Frontal cortex (tissue), 4 donors: ENCODE measurements at places on chromosomes 5 and 9.

GRCh38 chr9:120152295-120152694 is 427.7 kb downstream of the CDK5RAP2 start:
- DNase-seq: no peak

GRCh38 chr5:76384705-76385104 is 18.4 kb upstream of the IQGAP2 start:
- no peak for DNase-seq

- DNase-seq: no peak
Observed at GRCh38 chr9:83512621-83513020, 25.6 kb downstream of the FRMD3 start.

GRCh38 chr5:149614034-149614907 is 33.0 kb downstream of the ARHGEF37 start:
- no peak for DNase-seq

- DNase-seq: no peak
Observed at GRCh38 chr9:134858051-134858841, 22.4 kb upstream of the FCN2 start.

DNA sequence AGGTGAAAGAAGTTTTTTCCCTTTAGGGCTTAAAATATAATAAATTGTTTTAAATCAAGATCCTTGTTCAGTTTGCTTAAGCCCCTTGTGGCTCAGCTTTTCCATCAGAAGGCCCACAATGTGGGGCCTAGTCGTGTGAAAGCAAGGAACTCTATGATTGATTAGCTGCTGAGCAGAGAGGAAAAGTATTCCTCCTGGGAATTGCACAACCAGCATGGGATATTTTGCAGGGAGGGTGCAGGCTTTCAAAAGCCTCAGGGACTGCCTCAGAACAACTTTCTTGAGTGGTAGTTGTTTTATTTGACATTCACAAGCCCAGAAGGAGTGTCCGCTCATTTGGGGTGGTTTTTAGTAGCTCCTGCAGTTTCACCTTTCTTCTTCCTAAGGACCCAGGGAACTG is 19.8 kb downstream of the TTC23L start:
- DNase-seq: no peak

GRCh38 chr5:160023007-160023907 is 14.3 kb downstream of the TTC1 start:
- DNase-seq: no peak

DNA sequence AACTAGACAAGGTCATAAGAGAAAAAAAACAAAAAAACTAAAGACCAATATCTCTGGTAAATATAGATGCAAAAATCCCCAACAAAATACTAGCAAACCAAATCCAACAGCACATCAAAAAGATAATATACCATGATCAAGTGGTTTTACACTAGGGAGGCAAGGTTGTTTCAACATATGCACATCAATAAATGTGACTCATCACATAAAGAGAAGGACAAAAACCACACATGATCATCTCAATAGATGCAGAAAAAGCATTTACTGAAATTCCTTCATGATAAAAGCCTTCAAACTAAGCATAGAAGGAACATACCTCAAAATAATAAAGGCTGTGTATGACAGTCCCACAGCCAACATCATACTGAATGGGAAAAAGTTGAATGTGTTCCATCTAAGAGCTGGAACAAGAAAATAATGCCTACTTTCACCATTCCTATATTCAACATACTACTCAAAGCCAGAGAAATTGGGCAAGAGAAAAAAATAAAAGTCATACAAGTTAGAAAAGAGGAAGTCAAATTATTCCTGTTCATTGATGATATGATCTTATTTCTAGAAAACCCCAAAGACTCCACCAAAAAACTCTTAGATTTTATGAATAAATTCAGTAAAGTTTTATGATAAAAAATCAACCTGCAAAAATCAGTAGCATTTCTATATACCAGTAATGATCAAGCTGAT is 72.2 kb upstream of the FAM169A start:
- no peak for DNase-seq

DNA sequence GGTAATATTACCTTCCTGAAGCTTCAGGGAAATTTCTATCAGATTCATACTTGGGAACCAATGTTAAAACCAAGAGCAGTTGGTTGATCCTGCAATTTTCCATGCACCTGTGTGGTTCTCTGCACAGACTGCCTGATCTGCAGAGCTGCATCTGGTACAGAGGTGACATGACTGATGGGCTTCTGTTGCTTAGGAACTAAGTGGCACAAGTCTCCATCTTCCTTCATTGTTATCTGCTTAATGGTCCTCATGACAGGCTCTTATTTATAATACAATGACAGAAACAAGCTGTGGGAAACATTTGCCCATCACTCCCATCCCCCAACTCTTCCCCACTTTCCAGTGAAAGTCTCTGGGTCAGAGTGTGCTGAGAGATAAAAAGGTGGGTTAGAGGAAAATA is 799.1 kb downstream of the TAF11L14 start:
- no peak for DNase-seq

- DNase-seq: no peak
Observed at GRCh38 chr9:11595756-11596155, 983.0 kb upstream of the PTPRD start.

DNA sequence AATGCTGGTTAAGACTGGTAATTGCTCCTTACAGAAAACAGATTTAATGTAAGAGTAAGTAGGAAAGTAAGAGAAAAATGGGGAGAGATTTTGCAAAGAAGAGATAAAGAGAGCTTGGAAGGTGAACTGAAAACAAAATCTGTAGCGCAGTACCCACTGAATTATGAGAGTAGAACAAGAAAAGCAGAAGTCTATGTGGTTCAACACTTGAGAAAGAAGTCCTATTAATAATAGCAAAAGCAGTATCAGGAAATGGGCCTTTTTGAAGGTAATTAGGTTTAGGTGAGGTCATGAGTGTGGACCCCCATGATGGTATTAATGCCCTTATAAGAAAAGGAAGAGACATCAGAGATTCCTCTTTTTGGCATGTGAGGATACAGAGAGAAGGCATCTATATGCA is 460.6 kb downstream of the CETN3 start:
- no peak for DNase-seq

DNA sequence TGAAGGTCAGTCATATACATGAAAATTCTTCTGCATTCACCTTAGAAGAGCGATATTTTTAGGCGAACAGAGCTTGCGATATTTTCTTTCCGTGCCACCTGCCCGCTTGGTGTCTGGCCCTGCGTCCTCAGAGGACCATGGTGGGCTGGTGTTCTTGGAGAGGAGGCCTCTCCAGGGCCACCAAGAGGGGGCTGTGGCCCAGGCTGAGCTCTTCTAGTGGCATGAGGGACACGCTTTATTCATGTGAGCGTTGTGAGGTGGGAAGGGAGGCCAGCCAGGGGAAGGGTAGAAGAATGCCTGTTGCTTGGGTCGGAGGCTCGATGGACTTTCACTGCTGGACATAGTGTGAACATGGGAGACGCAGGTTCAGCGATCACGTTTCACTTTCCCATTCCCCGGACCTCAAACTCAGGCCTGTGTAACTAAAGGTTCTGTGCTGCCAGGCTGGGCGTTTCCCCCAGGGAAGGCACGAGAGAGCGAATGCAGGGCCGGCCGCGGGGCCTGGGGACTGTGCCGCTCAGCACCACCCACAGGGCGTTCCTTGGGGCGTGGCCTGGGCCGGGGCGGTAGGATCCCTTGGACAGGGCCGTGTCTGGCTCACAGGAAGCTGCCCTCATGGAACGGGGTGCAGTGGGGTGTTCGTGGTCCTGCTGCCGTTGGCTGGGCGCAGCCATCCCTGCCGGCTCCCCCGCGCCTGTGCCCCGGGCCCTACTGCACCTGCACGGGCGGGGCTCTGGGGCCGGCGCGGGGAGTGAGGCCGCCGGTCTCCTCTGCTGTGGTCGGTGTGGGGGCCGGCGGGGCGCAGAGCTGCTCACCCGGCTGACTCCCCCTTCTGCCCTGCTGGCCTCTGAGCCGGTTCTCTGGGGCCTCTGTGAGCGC is 40.7 kb upstream of the CLPTM1L start:
- peak; percentile 79 for DNase-seq

- DNase-seq: no peak
Observed at GRCh38 chr5:135916638-135917263, 21.1 kb upstream of the IL9 start.

DNA sequence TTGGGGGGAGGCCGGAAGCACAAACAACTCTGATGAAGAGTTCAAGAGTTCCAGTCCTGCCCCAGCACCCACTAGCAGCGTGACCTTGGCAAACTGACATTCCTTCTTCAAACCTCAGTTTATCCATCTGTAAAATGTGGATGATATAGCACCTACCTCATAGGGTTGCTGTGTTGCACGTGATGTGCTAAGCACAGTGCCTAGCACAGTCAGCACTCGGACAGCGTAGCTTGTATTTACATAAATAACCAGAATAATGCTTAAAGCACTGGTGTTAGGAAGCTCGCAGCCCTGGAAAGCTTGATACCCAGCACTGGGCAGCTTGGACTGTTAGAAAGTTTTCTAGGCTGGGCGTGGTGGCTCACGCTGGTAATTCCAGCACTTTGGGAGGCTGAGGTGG is 5.1 kb downstream of the PKN3 start:
- no peak for DNase-seq

GRCh38 chr5:169029037-169029436 is 271.9 kb downstream of the SLIT3 start:
- no peak for DNase-seq

DNA sequence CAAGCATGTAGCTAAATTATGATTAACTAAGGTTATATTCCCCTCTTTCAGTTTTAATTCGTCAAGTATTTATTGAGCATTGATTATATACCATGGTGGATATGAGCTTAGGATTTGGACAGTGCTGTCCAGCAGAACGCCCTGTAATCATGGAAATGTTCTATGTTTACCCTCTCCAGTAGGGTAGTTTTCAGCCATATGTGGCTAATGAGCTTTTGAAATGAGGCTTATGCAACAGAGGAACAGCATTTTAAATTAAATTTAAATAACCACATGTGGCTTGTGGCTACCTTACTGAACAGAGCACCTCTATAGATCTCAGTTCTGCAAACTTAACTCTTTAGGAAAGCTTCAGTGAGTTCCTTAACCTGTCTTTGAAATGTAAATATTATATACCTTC is 59.1 kb downstream of the JMY start:
- no peak for DNase-seq

DNA sequence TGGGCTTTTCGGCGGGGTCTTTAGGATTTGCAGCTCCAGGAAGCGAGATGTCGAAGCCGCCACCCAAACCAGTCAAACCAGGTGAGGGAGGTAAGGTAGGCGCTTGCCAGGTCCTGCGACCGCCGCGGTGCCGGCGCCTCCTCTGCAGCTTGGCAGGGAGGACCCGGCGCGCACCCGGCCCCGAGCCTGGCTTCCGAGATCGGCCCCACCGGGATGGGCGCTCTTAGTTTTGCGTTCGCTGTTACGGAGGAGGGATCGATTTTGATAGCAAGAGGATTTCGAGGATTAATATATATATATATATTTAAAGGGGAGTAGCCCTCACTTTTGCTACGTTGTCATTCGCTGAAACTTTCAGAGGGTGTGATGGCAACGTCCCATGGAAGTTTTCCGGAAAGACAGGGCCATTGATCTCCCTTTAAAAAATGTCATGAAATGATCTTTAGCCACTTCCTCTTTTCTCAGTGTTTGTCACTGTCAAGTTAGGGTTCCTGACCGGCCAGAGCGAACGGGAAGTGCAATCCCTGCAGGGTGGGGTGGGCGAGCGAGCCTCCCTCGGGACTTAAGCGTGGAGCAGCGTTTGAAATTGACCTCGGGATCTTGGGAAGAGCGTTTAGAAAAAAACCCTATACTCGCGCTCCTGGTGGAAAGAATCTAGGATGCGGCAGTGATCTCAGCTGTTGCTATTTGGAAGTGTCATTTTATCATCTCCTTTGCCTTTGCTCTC is 495 bp downstream of the OSTF1 start:
- peak; percentile 30 for DNase-seq

- no peak for DNase-seq
Observed at GRCh38 chr5:167312225-167312624, 979.2 kb upstream of the WWC1 start.

DNA sequence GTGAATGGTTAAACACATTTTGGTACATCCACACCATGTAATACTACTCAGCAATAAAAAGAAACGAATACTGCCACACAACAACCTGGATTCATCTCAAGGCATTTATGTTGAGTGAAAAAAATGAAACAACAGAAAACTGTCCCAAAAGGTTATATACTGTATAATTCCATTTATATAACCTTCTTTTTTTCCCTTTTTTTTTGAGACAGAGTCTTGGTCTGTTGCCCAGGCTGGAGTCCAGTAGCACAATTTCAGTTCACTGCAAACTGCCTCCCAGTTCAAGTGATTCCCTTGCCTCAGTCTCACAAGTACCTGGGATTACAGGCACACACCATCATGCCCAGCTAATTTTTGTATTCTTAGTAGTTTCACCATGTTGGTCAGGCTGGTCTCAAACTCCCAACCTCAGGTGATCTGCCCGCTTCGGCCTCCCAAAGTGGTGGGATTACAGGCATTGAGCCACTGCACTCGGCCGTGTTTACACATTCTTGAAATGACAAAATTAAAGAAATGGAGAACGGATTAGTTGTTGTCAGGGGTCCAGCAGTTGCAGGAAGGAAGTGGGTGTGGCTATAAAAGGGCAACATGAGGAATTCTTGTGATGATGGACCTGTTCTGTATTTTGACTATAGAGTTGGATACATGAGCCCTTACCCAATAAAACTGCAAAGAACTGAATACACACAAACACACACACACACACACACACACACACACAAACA is 17.4 kb downstream of the PPP6C start:
- no peak for DNase-seq

GRCh38 chr5:148620091-148620490 is 34.2 kb downstream of the HTR4 start:
- no peak for DNase-seq

GRCh38 chr5:103539376-103540330 is 22.9 kb downstream of the NUDT12 start:
- no peak for DNase-seq

DNA sequence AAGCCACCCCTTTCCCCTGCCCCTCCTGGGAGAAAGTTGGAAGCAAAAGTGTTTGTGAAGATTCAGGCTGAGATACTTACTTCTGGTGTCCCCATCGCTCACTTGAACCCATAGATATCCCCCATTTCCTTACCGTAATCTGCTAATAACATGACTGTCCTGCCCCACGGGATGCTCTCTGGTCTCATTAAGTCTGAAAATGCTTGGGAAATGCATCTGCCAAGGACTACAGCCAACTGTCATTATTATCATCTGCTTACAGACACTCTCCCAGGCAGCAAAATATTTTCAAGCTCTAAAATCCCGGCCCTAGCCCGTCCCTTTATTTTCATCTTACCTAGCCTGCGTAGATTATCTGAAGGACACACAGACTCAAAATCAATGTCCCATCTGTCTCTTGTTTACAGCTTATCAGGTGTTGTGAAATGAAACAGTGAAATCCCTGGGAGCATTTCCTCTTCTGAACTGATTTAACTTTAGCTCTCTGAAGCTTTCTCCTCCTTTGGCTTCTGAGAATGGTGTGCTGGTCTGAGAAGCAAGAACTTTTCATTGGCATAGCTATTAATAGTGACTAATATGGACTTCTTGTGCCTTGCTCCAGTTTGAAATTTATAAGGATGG is 126.9 kb upstream of the OSMR start:
- no peak for DNase-seq

GRCh38 chr5:150598006-150598405 is 42.5 kb upstream of the SYNPO start:
- DNase-seq: no peak

- no peak for DNase-seq
Observed at GRCh38 chr9:102845827-102846371, 149.2 kb upstream of the CYLC2 start.
